ENCODE measurements at places on chromosomes 12 and 14.
A peak's percentile ranks its signal among the peaks of the same experiment; 100 is the strongest.

DNA sequence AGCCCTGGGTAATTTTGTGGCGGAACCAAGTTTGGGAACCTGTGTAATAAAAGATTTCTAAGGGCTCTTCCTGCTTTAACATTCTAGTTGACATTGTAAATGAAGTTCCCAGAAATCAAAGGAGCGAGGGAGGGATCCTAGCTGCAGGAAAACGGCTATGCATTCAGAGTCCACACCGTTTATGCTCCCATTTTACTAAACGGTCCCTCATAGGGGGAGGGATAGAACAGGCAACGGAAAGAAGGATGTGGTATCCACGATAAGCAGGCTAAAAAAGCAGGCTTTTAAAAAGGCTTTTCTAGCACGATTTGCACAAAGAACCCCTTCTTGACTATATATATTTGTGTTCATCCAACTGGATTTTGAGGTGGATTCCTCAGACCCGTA lies 559 bp downstream of the SYNJ2BP start:
- peak; percentile 3 for DNase-seq

- no peak for DNase-seq
Measured at GRCh38 chr14:105622329-105622955, 96.1 kb downstream of the TMEM121 start.

- DNase-seq, result no peak
Measured at GRCh38 chr12:59007620-59008019, 87.3 kb upstream of the LRIG3 start.

- no peak for DNase-seq
Measured at GRCh38 chr14:101221549-101222160, 318.1 kb upstream of the RTL1 start.

GRCh38 chr14:23259426-23259825 lies 21.7 kb downstream of the RNF212B start:
- no peak for DNase-seq

GRCh38 chr14:92963301-92964123 lies 40.6 kb downstream of the CHGA start:
- no peak for DNase-seq

GRCh38 chr12:26692407-26692806 lies 140.6 kb downstream of the ITPR2 start:
- no peak for DNase-seq

GRCh38 chr12:124544311-124544970 lies 23.0 kb downstream of the NCOR2 start:
- no peak for DNase-seq

DNA sequence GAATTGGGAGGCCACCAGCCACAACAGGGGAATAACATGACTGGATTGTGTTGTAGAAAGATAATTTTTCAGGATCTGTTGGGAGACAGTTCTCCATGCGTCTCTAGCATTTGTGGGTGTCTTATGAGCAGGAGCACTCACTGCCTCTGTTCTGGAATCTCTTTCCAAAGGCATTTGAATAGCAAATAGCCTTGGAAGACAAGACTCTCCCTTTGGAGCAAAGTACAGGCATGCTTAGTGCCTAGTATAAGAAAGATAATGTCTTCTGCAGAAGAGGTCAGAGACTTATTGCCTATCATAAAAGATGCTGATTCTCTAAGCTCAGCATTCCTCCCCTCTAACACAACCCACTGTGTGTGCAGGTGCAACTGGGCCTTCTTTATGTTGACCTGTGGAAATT lies 58.3 kb downstream of the VCPKMT start:
- no peak for DNase-seq

- no peak for DNase-seq
Measured at GRCh38 chr14:98227000-98227726, 1044.8 kb downstream of the BCL11B start.

DNA sequence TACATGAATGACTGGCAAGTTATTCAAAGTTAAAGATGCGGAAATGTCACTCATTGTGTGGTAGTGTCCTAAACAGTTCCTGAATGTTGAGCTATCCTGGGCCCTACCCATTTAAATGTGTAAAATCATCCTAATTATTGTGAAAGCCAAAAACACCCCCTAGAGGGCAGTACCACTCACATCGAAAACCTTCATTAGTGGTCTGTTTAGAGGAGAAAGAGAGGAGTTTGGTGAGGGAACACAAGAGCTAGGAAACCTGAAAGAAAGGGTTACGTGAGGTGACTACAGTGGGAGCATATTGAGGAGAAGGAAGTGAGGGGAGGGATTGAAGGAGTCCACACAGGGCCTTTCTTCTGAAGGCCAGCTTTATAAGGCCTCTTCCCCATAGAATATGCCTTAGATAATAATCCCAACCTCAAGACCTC lies 2.5 kb upstream of the TEP1 start:
- peak; percentile 53 for DNase-seq

GRCh38 chr12:92140896-92141536 lies 4.6 kb downstream of the BTG1 start:
- no peak for DNase-seq

GRCh38 chr12:116376354-116377193 lies 99.1 kb upstream of the MED13L start:
- DNase-seq, result peak; percentile 75

- no peak for DNase-seq
Measured at GRCh38 chr12:121532503-121533393, 48.1 kb downstream of the KDM2B start.

GRCh38 chr12:88361493-88361892 lies 218.8 kb downstream of the KITLG start:
- no peak for DNase-seq

DNA sequence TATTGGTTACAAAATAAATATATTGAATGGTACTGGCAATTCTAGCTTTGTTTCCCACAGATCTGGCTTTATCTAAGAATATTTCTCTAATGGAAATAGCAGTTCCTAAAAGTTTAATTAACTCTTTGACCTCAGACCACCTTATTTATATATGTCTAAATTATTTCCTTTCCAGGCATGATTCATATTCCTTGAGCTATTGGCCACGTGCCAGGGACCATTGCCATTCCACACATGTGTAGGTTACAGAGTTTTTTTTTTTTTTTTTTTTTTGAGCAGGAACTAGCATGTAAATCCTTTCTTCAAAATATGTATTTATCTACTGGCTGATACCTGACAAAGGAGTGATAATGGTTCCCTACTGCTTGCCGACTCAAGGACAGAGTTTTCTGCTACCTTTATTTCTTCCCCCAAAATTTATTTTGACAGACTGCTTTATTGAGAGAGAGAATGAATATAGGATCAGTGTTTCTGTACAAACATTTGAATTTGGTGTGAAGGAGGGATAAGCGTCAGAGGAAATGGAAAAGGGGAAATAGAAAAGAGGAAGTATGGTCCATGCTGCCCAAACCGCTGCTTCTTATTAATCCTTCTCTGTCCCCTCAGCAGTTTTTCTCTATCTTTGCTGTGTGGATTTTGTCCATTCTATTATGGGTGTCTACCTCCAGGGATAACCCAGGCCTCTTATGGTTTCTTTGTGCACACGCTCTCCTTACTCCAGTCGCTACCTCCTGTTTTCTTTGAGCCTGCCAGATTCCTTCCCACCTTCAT lies 36.4 kb downstream of the PDE3A start:
- DNase-seq, result no peak

DNA sequence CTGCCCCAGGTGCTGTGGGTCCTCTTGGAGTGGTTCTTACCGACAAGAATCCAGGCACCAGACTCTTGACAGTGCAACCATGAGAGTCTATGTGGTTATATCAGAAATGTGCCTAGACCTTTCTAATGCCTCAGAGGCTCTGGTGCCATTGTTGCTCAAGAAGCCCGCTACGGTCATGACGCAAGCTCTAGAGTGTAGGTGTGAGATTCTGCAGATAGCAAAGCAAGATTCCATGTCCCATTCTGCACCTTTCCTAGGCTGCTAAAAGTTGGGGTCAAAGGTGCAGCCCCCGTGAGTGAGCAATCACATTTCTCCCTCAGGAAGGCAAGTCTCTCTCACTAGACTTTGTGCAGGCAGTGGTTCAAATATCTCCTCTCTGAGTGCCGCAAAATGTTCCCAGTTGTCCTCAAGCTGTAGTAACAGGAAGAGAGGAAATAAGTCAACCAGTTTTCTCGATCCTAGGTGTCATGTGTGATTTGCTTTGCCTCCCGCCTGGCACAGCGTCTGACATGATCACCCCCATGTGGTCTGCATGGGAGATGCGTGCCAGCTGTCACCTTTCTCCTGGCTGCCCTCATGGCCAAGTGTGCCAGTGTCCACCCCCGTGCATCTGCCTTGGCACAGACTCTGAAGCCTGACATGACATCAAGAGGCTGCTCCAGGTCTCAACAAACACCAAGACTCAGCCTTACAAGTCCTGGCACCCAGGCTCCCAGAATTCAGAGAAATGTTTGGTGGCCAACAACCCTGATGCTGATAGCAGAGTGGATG lies 122.5 kb upstream of the COCH start:
- DNase-seq, result no peak

Data from NCI-H2029 treated with DMSO at 0.1 percent for 48 hours (cell line).